ENCODE measurements at places on chromosomes 4 and X. TPM values are rescaled to one million over a fixed set of nuclear protein-coding genes. Genes with fewer than 3 reads are reported as not detected.

FAM47A gene
- not detected for total RNA-seq

GABRE gene
- 28.5 TPM for total RNA-seq

HELT gene
- not detected for total RNA-seq

TGIF2LX gene
- not detected for total RNA-seq

PRKG2 gene
- not detected for total RNA-seq

HEPH gene
- total RNA-seq, result 9.1 TPM

TMPRSS11A gene
- total RNA-seq, result not detected

H2BW2 gene
- total RNA-seq, result not detected

VEGFD gene
- not detected for total RNA-seq

DNA sequence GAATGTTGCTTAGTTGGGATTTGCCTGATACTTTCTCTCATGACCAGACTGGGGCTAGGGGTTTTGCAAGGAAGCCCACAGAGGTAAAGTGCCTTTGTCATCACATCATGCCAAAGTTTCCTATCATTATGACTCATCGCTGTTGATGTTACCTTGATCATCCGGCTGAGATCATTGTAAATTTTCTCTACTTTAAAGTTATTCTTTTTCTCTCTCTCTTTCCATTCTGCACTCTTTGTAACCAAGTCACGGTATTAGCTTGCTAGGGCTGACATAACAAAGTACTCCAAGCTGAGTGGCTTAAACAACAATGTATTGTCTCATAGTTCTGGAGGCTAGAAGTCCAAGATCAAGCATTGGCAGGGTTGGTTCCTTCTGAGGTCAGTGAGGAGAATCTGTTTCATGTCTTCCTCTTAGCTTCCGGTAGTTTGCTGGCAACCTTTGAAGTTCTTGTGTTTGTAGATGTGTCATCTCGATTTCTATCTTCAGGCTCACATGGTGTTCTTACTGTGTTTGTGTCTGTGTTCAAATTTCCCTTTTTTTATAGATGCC lies 113.0 kb downstream of the DTHD1 start:
- no peak for DNase-seq

GRCh38 chr4:107050525-107051135 lies 14.5 kb upstream of the DKK2 start:
- no peak for DNase-seq

GRCh38 chr4:128600996-128601871 lies 208.3 kb upstream of the JADE1 start:
- peak; percentile 83 for DNase-seq

GRCh38 chrX:153214934-153215333 lies 35.9 kb downstream of the MAGEA1 start:
- DNase-seq, result no peak

DNA sequence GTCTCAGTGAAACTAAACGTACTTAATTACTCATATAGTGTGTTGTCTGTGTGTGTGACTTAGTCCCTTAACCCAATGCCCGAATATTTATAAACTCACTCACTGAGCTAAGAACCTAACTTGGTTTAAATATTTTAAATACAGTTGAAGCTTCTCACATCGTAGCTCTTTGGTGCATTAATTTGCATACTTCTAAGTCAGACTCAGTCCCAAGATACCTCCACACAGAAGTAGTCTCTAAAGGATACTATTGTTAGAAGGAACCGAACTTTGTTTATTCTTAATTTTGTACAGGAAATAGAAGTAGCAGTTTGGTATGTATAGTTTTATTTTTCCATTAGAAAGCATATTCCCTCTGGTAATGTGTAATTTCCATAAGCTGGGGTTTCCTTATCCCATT lies 54.0 kb upstream of the NKAP start:
- no peak for DNase-seq

DNA sequence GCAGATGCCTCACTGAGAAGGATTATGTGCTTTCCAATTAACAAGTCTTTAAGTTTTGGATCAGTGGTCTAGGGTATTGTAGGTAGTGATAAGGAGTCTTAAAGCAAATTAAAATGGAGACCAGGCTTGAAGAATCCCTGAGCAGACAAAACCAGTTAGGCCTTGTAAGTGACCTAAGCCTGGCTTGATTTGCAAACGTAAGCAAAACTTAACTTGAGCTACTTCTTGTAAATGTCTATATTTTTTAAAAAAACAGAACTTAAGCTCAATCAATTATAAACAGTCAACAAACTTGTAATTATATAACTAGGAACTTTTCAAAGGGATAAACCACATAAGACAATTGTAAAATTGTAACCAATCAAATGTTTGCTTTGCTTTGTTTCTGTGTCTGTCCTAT lies 72.7 kb upstream of the NALF2 start:
- no peak for DNase-seq

DNA sequence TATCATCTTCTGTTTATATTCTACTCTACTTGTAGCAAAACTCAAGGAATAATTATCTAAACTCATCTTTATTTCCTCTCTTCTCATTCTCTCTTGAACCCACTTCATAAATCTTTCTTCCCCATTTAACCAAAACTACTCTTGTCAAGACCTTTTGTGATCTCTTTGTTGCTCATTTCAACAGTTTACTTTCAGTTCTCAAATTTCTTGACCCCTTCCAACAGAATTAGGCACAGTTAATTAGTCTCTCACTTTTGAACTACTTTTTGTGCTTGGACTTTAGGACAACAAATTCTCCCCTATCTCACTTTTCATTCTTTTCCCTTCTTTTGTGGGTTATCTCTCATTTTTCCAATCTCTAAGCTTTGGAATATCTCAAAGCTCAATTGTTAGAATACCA lies 27.4 kb upstream of the CAMK2D start:
- no peak for DNase-seq

- no peak for DNase-seq
These were observed 6.2 kb upstream of the PLCXD1 start for GRCh38 chrX:274904-275475.

- no peak for DNase-seq
These were observed 63.5 kb upstream of the ARHGAP36 start for GRCh38 chrX:130994671-130995070.

- DNase-seq, result no peak
These were observed at the start of gene TLR6 for GRCh38 chr4:38856524-38857337. Gene TLR6 (minus strand): TSS chr4:38856817. CDS start chr4:38829473, 27,344 bp downstream.

- no peak for DNase-seq
These were observed 750.1 kb upstream of the ADGRL3 start for GRCh38 chr4:60450054-60450453.

- no peak for DNase-seq
These were observed 1044.2 kb upstream of the FTHL17 start for GRCh38 chrX:32116047-32116446.
